KG1 (cell line): ENCODE measurements at places on chromosomes 11 and 22.

DNA sequence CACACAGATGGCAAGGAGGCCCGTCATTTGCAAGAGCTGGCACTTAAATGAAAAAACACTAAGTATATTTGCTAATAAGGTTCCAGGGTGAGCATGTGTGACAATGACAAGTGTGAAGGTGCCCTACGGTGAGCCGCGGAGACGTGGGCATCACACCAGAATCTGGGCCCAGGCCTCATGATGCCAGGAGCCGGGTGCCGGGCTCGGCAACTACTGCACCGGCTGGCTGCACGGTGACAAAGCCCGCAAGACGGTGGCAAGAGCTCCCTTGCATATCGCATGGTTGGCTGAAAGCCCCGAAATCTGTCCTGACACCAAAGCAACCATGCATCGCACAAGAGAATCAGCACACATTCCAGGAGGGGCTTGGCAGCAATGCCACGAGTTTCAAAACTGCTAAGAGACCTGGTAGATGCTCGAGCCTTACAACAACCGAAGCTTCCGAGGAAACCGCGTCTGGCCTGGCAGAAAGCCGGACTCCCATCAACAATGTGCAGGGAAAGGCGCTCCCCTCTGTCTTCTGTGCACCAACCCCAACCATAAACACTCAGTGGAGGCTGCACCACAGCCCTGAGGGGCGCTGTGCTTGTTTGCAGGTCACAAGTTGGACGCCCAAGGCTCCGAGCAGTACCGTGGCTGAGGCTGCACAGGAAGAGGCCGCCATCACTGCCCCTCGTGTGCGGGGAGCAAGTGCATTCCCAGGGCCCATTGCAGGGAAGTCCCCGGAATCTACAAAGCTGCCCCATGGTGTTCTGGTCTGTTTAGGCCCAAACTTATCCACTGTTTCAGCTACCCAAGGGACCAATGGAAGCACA lies 339.7 kb downstream of the CTTN start:
- DNase-seq: no peak

- no peak for DNase-seq
These were observed 28.5 kb downstream of the UQCR10 start for GRCh38 chr22:29795663-29796062.

DNA sequence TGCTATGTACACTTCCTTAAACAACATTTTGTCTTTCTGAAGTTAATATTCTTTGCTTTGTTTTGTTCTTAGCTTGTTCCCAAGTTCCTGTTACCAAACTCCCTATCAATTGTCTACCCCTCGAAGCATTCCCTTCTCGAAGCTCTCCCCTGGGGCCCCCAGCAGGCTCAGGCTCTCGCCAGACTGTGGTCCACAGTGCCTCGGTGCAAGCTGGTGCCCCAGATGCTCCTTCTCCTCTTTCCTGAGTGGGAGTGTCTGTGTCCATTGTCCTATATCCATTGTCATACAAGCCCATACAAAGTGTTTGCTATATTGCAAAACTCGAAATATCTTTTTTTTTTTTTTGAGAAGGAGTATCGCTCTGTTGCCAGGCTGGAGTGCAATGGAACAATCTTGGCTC lies 51.7 kb upstream of the RTL6 start:
- no peak for DNase-seq

DNA sequence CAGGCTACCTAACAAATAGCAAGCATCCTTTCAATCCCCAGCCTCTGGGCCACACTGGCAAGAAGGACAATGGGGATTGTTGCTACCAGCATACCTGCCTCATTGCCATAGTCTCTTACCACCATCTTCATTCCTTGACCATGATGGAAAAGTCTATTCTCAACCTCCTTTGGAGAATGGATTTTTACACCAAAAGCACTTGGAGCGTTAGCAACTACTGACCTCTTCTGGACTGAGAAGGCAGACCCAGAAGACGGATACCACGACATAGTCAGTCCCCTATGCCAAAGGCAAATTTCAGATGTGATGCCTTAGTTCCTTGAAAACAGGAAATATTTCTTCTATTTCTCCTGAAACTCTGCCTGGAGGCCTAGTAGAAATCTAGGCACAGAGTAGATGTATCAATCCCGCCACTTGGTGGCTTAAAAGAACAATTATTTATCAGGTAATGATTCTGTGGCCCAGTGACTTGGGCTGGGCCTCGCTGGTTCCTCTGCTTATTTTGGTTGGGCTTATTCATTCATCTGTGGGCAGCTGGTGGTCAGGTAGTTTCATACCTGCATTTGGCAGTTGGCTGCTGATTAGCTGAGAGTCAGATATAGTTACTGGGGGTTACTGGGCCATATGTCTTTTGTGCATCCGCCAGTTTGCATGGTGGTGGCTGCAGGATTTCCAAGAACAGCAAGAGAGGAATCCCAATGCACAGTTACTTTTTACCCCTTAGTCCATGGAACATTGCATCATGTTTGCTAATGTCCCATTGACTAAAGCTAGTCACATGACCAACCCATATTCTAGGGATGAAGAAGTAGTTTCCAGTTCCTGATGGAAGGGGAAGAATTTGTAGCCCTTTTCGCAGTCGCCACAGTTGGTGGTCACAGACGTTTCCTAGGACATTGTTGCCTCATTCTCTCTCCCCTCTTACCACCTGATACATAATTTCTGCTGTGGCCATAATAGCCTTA lies 75.2 kb downstream of the DHCR7 start:
- DNase-seq: no peak

GRCh38 chr22:17911887-17912286 lies 112.5 kb downstream of the MICAL3 start:
- DNase-seq: no peak

DNA sequence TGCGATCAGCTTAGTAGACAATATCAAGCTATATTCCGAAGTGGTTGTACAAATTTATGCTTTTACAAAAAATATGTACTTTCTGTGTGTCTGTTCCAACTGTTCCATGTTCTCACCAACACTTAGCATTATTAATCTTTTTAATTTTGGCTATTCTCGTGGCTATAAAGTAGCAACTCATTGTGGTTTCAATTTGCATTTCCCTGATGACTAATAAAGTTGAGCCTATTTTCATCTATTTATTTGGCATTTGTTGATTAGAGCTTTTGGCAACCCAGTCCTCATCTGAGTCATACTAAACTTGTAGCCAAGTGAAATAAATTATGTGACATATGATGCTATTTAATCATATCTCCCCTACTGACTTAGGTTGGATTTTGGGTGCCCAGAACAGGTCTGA lies 115.9 kb downstream of the FBXO7 start:
- DNase-seq: no peak

DNA sequence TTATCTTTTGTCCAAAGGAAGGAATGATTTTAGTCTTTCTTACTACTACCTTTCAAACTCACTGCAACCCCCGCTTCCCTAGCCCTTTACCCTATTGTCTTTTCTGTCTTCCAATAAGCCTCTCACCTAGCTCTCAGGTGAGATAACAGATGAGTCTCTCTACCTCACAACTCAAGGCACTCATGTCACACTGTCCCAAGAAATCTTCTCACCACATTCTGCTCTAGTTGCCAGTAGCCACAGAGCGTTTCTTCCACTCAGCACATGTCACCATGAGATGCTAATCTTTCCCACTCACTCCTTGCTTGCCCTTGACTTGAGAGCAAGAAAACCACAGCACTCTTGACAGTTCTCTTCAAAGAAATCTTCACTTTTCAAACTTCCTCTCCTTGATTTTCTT lies 32.7 kb upstream of the TMEM41B start:
- DNase-seq: peak; percentile 10

DNA sequence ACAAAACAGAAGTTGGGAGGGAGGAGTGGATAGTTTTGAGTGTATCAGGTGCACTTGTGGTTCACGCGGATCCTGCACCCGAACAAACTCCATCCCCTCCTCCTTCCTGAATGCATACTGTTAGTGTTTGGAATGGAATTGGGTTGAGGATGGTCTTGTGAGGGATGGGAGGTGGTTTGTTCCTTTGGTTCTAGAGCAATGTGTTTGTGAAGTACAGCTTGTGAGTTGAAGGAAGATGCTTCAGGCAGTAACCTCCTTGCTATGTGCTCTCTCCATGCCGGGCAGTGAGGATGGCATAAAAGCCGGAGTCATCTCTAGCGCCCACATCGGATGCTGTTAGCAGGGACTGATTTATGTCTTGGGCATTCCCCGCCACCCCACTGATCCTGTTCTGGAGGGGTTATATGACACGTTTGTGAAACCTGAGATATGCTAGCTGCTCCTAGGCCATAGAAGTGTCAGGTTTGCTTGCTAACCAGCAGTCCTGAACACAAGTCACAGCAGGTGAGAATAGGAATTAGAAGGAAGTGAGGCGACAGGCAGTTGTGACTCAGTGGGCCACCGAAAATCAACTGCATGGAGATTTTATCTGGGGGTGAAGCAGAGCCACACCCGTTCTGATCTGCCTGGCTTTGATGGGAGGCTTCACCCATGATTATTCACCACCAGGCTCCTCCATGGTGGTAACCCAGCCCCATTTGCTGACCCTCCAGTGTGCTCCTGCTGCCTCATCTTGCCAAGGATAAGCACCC lies 2.2 kb downstream of the BCR start:
- DNase-seq: peak; percentile 43
